Adrenal gland (tissue), 19 donors: ENCODE measurements at places on chromosomes 1 and 21.

DNA sequence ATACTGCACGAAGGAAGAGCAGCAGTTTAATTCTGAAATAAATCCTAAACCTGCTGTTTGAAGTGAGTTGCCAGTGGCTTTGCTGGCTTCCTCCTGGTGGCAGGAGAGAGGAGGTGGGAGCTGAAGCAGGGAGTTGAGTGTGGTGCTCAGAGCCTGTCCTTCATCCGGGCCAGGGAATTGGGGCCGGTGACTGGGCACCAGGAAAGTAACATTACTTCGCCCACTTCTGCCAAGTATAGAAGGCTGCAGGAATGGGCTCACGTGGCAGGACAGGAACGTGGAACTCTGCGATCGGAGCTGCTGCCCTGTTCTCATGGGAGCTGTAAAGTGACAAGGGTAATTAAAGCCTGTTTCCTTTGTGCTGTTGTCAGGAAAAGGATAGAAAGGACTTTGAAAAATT, 8.7 kb downstream of the TOR3A start:
- DNase-seq = peak; percentile 38

DNA sequence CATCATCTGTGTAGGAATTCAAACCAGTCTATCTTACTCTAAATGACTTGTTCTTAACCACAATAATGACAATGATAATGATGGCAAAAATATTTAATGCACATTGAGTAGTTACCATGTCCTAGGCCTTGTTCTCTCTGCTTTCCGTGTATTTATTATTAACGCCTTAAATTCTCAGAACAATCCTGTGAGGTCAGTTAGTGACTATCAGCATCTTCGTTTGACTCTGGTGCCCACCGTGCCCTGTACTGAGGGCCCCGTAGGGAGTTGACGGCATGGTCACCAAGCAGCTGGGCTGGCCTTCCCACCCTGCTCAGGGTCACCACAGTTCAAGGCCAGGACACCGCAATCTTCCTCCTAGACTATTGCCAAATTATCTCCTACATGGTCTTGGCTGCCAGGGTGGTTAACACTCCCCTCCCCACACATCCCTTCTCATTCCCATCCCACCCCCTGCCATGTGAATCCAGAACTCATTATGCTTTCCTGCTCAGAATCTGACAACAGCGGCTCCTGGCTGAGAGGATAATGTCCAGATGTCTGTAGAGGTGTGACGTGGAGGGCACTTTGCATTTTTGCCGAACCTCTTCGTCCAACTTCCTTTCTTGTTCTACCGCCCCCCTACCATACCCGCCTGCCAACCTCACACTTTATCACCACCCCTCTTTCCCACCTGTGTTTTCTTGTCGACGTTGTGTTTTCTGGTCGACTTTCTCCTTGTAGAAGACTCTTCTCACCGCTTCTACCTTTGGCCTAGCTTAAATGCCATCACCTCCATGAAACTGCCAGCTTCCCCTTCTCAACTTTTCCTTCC, 33.4 kb downstream of the IGFN1 start:
- DNase-seq = no peak

DNA sequence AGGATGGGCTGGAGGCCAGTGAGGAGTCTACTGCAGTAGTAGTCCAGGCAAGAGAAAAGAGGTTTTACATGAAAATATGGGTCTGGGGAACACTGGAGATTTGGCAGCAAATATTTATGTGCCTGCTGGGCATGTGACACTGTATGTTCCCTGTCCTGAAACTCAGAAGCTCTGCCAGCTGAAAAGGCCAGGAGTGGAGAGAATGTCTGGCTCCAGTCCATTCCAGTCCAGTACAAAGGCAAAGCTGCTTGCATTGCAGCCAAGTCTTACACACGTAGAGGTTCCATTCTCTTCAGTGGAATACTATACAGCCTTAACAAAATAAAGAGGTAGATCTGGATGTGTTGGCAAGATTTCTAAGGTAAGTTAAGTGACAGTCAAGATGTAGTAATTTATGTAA, 7.5 kb upstream of the YBX1 start:
- DNase-seq = peak; percentile 58

DNA sequence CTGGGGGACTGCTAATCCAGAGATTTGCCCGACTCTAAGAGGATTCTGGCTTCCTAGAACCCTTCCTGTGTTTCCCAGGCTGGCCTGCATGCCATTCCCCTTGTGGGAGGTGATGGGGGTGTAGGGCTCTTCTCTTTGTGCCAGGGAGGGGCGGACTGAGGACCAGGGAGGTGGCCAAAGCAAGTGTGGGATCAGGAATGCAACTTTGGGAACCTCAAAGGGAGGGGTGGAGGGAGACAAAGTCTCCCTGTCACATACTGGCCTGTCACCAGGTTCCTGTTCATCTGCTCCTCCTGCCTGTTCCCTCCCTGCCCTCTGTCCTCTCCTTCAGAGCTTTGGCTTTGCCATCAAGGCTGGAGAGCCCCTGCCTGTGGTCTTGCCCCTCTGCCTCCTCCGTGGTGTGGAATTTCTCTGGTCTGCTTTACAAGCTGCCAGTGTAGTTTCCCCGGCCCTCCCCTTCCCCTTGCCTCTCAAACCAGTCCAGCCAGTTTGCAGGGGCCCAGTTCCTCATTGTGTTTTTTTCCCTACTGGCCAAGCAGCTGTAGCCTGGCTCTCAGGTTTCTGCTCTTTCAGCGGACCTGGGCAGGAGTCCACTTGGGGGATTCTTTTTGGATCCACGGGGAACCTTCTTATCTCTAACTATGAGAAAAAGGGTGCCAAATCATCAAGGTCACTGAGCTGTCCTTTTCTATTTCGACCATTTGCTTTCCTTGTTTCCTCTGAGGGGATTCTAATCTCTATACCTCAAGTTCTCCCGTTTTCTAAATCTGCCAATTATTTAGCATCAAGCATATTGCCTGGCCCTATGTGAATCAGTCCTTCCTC, 1.8 kb downstream of the CGN start:
- no peak for DNase-seq

DNA sequence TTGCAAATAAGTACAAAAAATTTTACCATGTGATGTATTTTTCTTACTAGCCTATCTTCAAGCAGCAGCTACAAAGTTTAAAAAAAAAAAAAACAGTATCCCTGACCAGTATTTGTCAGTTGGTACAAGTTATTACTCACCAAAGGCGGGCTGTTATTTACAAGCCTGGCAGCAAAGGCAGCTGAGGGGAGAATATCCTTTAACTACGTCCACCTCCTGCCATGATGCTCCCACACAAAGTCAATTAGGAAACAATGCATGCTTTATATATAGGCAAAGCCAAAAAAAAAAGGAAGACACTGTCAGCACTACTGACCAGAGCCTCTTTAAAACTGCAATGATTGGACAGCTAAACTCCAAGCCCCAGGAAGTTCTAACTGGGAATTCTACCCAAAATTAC, 13.7 kb downstream of the PSMA5 start:
- no peak for DNase-seq

DNA sequence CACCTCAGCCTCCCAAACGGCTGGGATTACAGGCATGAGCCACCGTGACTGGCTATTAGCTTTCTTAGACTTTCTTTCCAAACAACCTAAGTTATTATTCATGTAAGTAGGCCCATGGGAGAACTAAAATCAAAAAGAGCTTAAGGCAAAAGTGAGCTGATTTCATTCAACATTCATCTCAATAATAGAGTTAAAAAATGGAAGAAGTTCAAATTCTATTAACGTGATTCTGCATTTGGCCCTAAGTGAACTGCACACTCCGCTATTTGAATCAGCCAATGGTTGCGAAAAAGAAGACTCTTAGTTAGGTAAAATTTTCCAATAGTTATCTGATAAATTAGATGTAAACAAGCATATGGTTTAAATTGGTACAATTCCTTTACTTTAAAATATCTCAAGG, 68.6 kb upstream of the WARS2 start:
- DNase-seq = no peak
